ENCODE measurements at places on chromosomes 1 and 21.
A peak's percentile ranks its signal among the peaks of the same experiment; 100 is the strongest.

DNA sequence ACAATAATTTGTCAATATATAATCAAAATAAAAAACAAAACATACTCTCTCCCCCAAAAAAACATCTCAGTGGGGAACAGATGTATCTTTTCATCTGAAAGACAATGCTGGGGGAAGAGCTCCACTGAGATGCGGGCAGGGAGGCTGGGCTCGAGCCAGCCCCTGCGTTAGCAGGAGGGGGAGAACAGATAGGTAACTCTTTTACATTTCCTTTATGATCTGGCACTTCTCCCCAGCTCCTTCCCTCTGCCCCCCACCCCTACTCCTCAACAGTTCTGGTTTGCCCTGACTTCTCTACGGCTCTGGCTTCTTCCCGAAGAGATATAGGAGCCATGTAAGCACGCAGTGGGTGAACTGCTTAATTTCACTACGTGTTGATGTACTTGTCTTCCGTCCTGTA is 12.4 kb downstream of the LEPR start:
- no peak for DNase-seq

DNA sequence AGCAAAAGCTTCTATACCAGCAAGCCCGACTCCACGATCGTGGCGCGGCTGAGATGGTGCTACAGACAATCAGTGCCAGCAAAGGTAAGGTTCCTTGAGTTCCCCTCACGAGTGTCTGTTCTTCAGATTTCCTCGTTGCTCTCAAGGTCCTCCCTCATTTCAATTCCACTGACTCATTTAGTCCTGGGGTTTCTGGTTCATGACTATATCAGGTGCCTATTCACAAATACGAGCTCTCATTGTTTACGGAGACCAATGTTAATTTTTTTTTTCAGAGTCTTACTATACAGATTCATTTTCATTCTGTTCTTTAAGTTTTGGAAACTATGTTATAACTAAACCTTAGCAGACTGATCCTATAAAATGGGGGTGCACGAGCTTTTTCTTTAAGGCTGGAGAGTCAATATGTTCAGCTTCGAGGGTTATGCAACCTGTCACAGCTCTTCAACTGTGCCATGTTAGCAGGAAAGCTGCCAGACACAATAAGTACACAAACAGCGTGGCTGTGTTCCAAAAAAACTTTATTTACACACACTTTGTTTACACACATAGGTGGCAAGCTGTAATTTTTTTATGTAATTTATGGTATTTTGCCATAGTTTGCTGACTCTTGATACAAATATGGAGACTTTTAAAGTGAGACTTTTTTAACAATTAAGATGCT is 134.3 kb downstream of the ZP4 start:
- no peak for DNase-seq

- DNase-seq, result no peak
Measured at GRCh38 chr1:81834921-81835698, 34.4 kb downstream of the ADGRL2 start.

- DNase-seq, result no peak
Measured at GRCh38 chr1:42557230-42557851, 94.3 kb downstream of the CCDC30 start.

DNA sequence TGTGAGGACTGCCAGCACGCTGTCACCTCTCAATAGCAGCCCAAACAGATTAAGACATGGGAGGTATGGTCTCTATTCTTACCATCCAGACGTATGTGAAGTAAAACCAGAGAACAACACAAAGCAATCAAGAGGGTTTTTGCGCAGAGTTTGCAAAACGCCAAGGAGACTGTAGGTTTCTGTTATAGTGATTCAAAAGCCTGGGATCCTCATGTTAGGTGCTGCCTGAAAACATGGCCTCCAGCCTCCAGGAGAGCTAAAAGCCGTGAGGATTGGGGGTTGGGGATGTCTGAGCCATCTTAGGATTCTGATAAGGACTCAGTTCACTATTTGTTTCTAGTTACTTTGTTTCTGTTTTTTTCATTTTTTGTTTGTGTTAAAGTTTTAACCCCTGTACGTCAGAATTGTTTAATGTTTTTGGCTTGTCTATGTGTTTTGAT is 4.2 kb upstream of the CCT8 start:
- no peak for DNase-seq

DNA sequence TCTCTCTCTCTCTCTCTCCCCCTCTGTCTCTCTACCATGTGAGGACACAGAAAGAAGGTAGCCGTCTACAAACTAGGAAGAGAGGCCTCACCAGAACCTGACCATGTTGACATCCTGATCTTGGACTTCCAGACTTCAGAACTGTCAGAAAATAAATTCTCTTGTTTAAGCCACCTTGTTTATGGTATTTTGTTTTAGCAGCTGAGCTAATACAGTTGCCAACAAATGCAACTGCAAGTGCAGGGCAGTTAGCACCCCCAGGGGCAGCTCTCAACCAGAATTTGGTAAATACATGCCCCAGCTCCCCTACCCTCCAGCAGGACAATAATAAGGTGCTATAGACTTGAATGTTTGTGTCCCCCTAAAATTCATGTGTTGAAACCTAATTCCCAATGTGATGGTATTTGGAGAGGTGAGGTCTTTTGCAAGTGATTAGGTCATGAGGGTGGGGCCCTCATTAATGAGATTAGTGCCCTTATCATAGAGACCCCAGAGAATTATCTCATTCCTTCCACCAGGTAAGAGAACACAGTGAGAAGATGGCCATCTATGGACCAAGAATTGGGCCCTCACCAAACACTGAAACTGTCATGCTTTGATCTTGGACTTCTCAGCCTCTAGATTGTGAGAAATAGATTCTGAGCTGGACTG is 6.7 kb upstream of the SLC45A1 start:
- DNase-seq, result no peak

DNA sequence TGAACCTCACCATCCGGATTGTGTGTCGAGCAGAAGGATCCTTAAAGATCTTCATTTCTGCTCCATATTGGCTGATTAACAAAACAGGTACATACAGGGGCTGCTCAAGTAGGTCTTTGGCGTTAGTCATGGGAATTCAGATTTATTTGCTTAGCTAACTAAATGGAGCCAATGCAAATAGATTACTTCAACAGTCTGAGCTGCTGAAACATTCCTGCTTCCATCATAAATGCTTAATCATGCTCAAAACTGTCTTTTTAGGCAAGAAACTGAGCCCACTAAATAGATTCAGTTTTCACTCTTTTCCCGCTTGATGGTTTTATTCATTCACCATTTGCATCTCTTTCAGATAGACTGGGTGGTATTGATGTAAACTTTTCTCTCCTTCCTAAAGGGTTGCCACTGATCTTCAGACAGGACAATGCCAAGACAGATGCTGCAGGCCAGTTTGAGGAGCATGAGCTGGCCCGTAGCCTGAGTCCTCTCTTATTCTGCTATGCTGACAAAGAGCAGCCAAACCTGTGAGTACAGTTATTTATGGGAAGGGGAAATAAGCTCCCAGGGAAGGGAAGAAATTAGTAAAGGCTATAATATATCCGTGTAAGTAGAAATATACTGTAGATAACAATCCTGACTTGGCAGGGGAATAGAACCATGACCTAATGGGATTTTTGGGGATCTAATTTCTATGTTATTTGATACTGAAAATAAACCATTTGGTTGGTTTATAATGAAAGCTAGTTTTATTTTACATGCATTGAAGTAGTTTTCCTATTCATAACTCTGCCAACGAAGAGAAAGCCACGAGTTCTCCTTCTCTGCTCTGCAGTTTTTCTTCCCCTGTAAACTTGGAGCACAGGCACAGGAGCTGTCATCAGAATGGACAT is 126.4 kb downstream of the VPS13D start:
- DNase-seq, result no peak

GRCh38 chr21:45817345-45817744 is 164.2 kb upstream of the COL6A1 start:
- DNase-seq, result no peak

DNA sequence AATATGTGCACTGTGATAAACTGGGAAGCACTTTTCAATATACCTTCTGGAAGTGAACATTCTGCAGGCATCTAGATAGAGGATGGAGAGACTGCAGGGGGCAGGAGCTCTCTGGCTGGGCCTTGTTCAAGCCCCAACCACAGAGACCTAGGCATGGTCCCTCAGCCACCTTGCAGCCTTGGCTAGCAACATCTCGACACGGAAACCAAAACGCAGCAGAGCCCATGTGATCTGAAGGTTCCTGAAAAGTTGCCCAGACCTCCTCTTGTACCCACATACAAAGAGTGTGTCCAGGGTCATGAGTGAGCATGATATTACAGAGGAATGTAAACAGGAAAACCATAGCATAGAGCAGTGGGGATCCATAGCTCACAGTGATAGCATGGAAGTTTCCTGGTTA is 33.1 kb upstream of the SAMD11 start:
- no peak for DNase-seq

- DNase-seq, result no peak
Measured at GRCh38 chr1:30588311-30589073, 134.9 kb downstream of the MATN1 start.

- no peak for DNase-seq
Measured at GRCh38 chr1:155079210-155079486, 511 bp downstream of the EFNA3 start.

- no peak for DNase-seq
Measured at GRCh38 chr1:100065183-100065968, 67.4 kb downstream of the SASS6 start.

DNA sequence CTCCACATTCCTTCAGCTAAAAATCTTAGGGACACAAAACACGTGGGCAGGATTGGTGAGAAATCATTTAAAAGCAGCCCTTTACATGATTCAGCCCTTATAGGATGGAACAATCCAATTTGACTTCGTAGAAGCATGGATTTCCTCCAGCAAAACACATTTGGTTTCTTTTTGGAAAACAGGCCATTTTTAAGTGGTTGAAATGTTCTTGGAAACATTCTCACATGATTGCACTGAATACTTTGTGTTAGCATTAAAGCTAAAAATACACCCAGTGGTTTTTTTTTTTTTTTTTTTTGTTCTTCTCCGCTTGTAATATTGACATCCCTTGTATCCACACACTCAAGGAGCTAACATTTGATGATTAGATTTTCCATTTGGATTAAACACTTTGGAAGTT is 42.1 kb upstream of the ABCG1 start:
- DNase-seq, result no peak

GRCh38 chr1:46478721-46479485 is 10.7 kb upstream of the DMBX1 start:
- DNase-seq, result no peak

GRCh38 chr1:148317288-148317985 is 165.4 kb upstream of the NBPF11 start:
- no peak for DNase-seq

DNA sequence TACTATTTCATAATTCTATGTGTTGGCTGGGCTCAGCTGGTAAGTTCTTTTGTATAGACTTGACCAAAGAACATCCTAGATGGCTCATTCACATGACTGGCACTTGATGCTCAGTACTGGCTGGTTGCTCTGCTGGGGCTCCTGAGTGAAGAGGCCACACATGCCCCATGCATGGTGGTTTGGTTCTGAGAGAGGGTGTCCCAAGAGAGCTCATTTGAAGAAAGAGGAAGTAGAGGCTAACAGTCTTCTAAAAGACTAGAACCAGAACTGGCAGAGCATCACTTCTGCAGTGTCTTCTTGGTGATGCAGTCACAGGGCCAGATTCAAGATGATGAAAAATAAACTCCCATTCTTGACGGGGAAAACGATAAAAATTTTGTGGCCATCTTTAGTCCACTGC is 5.2 kb upstream of the BACH1 start:
- no peak for DNase-seq

DNA sequence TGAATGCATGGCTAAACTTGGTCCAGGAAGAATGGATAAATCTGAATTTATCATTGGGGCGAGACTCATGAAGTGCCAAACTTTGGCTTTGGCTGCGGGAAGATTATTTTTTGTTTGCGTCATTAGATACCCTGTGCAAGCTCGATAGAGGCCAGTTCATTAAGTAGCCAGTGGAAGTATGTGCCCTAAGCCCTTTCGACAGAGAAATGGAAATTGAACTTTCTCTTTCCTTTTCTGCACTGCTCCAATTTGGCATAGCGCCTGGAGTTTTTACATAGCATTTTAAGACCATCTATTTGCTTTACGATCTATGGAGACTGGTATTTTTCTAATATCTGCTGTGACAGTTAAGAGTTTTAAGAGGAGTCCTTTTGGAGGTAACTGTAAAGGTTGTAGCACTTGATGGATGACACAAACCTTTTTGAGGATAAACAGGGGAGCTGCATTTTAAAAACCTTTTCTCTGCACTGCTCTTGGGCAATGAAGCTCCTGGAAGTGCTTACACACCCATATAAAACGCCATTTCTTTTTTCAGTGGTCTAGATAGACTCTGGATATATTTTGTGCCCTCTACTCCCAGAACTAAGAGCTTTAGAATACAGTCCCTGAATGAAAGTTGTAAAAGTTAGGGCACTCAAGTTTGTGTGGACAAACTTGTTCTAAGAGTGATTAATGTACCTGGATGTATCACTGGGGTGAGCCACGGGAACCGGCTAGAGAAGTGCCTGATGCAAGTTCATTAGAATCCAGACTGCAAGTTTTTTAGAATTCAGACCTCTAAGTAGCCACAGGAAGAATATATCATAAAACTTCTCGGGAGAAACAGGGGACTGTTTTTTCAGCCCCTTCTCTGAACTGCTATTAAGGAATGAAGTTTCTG is 41.3 kb upstream of the CFHR3 start:
- no peak for DNase-seq

GRCh38 chr1:53144201-53144600 is 1.8 kb upstream of the SLC1A7 start:
- DNase-seq, result no peak

GRCh38 chr1:109167001-109167506 is 46.7 kb upstream of the SARS1 start:
- DNase-seq, result no peak

- DNase-seq, result no peak
Measured at GRCh38 chr1:65006806-65007205, 40.5 kb upstream of the JAK1 start.

- peak; percentile 48 for DNase-seq
Measured at GRCh38 chr1:84298684-84299535, 2.6 kb upstream of the SAMD13 start.

DNA sequence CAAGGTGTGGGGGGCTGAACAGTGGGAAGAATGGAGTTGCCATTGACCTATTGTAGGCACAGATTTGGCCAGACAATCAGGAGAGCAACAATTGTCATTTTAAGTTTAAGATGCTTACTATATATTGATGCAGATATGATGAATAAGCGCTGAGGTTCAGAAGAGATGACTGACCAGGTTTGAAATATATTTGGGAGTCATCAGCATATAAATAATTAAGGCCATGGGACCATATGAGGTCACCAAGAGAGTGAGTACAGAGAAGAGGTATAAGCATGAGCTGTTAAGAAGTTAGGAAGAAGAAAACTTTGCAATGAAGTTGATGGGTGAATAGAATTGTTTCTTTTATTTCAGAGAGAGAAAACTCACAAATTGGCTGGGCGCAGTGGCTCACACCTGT is 4.5 kb upstream of the GADD45A start:
- no peak for DNase-seq

GRCh38 chr1:223617323-223618070 is 48.0 kb downstream of the CAPN8 start:
- no peak for DNase-seq

GRCh38 chr1:50358962-50359361 is 64.3 kb downstream of the DMRTA2 start:
- no peak for DNase-seq

DNA sequence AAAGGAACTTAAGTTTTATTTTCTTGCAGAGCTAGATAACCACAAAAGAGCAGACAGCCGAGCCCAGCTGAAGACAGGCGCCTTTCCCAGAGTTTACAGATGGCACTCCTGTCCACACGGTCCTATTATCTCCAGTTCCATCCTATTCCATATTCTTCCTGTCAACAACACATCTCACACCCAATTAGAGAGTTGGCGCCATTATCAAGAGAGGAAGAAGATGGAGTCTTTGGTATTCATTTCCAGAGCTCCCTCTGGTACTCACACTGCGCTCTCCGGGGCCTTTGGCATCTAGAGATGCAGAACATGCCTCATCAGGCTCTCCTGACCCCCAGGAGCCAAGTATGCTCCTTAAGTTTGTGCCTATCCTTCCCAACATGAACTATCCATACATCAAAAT is 43.3 kb upstream of the SIPA1L2 start:
- no peak for DNase-seq

Data from hippocampal formation (tissue), 2 donors.